ENCODE measurements at places on chromosomes 5 and 9. TPM values are rescaled to one million over a fixed set of nuclear protein-coding genes. Genes with fewer than 3 reads are reported as not detected.

DNA sequence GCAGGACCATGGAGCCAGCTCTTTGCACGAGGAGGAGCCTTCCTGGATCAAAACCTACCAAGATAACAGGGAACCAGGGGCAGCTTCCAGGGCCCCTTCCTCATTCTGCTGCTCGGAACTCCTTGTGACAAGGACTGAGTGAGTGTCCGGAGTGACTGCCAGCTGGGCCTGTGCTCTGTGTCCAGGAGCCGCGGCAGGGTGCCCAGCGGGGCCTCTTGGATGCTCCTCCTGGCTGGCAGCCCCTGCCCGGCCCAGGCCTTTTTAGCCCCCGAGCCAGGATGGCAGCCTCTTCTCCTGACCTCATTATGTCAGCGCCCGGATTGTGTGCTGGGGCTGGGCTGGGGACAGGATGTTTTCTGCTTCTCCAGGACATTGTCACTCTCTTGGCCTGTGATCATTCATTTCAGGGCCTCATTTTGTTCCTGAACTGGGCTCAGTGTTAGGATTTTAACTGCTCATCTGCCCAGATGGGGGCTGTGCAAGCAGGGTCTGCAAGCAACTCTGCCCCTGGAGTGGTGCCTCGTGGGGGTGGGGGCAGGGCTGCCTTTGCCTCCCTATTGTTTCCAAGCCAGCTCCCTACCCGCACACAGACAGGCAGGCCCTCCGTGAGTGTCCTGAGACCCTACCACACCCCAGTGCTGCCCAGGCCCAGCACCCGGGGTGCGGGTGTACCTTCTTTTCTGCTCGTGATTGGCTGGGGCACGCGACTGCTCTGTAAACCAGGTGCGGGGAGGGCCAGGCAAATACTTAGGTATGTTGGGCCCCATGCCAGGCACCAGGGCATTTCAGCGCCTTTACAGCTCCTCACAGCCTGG, 161.6 kb downstream of the COL23A1 start:
- H3K27ac ChIP-seq: no peak overlapping the region
- no peaks in the 10 kb centered on the region for H3K27me3 ChIP-seq
- no peak overlapping the region for H3K4me3 ChIP-seq

DNA sequence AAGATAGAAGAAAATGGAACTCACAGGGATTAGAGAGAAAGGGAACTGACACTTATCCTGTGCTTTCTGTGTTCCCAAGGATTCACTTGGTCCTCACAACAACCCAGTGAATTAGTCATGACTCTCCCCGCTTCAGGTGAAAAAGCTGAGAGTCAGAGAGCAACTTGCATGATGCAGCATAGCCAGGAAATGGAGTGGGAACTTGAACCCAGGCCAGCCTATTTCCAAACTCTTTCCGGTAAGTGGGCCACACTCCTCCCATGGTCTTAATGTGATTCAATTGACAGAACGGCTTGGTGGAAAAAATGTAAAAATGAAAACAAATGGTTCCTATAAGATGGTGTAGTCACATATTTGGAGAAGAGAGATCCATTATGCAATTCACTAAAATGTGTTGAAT, 45.9 kb upstream of the CEMIP2 start:
- no peak overlapping the region for H3K4me3 ChIP-seq
- peaks cover 8% of the 10 kb centered on the region for H3K4me1 ChIP-seq
- no peak overlapping the region for H3K27ac ChIP-seq

GRCh38 chr5:61030163-61030482, 85.1 kb downstream of the NDUFAF2 start:
- no peaks in the 10 kb centered on the region for H3K27me3 ChIP-seq
- no peaks in the 10 kb centered on the region for H3K4me1 ChIP-seq
- H3K36me3 ChIP-seq: no peaks in the 10 kb centered on the region
- H3K4me3 ChIP-seq: no peak overlapping the region
- H3K27ac ChIP-seq: no peak overlapping the region
- no peak for DNase-seq

DNA sequence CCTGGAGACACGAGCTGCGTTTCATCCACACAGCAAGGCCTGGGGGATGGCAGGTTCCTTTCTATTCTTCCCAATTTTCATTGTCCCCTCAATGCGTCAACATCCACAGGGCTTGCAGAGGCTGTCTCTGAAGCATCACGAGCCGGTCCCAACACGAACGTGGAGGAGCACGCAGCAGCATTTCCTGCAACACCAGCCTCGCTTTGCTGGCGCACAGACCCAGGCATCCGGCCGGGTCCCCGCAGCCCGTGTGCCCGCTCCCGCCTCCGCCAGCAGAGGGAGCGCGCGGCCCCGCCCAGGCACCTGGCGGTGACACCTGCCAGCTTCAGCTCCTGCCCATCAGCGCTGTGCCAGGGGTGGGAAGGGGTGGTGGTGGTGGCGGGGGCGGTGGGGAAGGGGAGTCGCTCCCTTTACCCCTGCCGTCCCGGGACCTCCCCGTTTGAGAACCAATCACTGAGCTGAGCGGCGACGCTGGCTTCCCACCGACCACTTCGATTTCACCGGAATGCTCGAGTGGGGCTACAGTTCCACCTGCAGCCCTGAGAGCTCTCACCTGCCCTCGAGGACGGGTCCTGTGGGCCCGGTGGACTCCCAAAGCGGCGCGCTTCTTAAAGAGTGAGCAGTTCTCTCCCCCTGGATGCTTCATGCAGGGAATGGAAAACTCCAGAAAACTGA, 464.5 kb downstream of the ICE1 start:
- H3K4me1 ChIP-seq: no peaks in the 10 kb centered on the region
- H3K27ac ChIP-seq: no peak overlapping the region
- H3K4me3 ChIP-seq: no peak overlapping the region

- peaks cover 49% of the 10 kb centered on the region for H3K4me1 ChIP-seq
- H3K36me3 ChIP-seq: no peaks in the 10 kb centered on the region
- peak overlapping the region; percentile 83 for H3K4me3 ChIP-seq
- H3K27me3 ChIP-seq: peaks cover 63% of the 10 kb centered on the region
Observed at GRCh38 chr9:137299203-137299565, 2.9 kb downstream of the NRARP start.

- H3K27ac ChIP-seq: no peak overlapping the region
- H3K36me3 ChIP-seq: no peaks in the 10 kb centered on the region
- no peak overlapping the region for H3K4me3 ChIP-seq
- H3K4me1 ChIP-seq: no peaks in the 10 kb centered on the region
- H3K27me3 ChIP-seq: no peaks in the 10 kb centered on the region
Observed at GRCh38 chr9:95696701-95697100, 178.8 kb upstream of the ERCC6L2 start.

GRCh38 chr5:131538177-131538593, 96.8 kb downstream of the RAPGEF6 start:
- DNase-seq: no peak
- H3K4me1 ChIP-seq: no peaks in the 10 kb centered on the region
- no peak overlapping the region for H3K4me3 ChIP-seq
- no peak overlapping the region for H3K27ac ChIP-seq
- no peaks in the 10 kb centered on the region for H3K27me3 ChIP-seq
- H3K36me3 ChIP-seq: no peaks in the 10 kb centered on the region

- H3K4me1 ChIP-seq: peaks cover 26% of the 10 kb centered on the region
- no peaks in the 10 kb centered on the region for H3K27me3 ChIP-seq
- H3K36me3 ChIP-seq: peaks cover 21% of the 10 kb centered on the region
- H3K4me3 ChIP-seq: peak overlapping the region; percentile 70
- no peak for DNase-seq
- peak overlapping the region; percentile 73 for H3K27ac ChIP-seq
Observed at GRCh38 chr5:82277613-82277986, 554 bp downstream of the RPS23 start.

GRCh38 chr9:123608104-123608503, 252.1 kb downstream of the CRB2 start:
- no peaks in the 10 kb centered on the region for H3K27me3 ChIP-seq
- H3K36me3 ChIP-seq: no peaks in the 10 kb centered on the region
- no peak for DNase-seq
- no peak overlapping the region for H3K4me3 ChIP-seq
- peaks cover 6% of the 10 kb centered on the region for H3K4me1 ChIP-seq

The LECT2 gene
- total RNA-seq: not detected

- no peaks in the 10 kb centered on the region for H3K36me3 ChIP-seq
- peaks cover 19% of the 10 kb centered on the region for H3K27me3 ChIP-seq
- H3K4me3 ChIP-seq: no peak overlapping the region
- H3K27ac ChIP-seq: no peak overlapping the region
Observed at GRCh38 chr5:52786391-52786790, 1.3 kb upstream of the ITGA1 start.

- no peaks in the 10 kb centered on the region for H3K27me3 ChIP-seq
- DNase-seq: no peak
- H3K4me3 ChIP-seq: no peak overlapping the region
- H3K36me3 ChIP-seq: no peaks in the 10 kb centered on the region
- H3K27ac ChIP-seq: no peak overlapping the region
Observed at GRCh38 chr5:144581044-144581443, 410.4 kb downstream of the KCTD16 start.

GRCh38 chr5:133531178-133531577, 81.2 kb downstream of the FSTL4 start:
- H3K27ac ChIP-seq: no peak overlapping the region
- H3K4me3 ChIP-seq: no peak overlapping the region
- DNase-seq: no peak
- H3K4me1 ChIP-seq: peaks cover 22% of the 10 kb centered on the region
- no peaks in the 10 kb centered on the region for H3K27me3 ChIP-seq
- no peaks in the 10 kb centered on the region for H3K36me3 ChIP-seq

- DNase-seq: no peak
- no peaks in the 10 kb centered on the region for H3K36me3 ChIP-seq
- no peaks in the 10 kb centered on the region for H3K27me3 ChIP-seq
- H3K4me1 ChIP-seq: no peaks in the 10 kb centered on the region
Observed at GRCh38 chr9:86732514-86733171, 214.7 kb downstream of the GAS1 start.

The ADAMTS16 gene
- 3.9 TPM for total RNA-seq

DNA sequence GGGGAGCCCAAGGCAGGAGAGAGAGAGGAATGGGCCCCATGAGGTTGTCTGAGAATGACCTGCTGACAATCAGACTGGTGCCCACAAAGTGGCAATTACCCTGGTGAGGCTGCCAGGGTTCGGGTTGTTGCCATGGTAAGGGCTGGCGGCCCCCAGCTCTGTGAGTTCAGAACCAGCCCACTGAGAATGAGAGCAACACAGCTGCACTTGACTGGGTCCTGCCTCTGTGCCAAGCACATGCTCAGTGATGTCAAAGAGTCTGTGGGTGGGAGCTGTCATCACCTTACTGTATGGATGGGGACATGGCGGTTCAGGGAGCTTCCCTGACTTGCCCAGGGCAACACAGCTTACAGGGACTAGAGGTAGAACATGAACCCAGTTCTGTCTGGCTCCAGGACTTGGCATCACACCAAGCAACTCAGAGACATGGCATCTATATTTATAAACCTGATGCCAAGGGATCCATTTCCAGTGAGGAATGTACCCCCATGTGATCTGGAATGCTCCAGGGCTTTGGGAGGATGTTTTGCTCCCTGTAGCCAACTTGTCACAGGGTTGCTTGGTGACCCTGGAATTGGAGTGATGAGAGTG, 38.2 kb upstream of the TEX48 start:
- no peak for DNase-seq
- H3K4me1 ChIP-seq: peaks cover 13% of the 10 kb centered on the region
- no peaks in the 10 kb centered on the region for H3K36me3 ChIP-seq
- H3K27me3 ChIP-seq: peaks cover 14% of the 10 kb centered on the region
- no peak overlapping the region for H3K4me3 ChIP-seq

DNA sequence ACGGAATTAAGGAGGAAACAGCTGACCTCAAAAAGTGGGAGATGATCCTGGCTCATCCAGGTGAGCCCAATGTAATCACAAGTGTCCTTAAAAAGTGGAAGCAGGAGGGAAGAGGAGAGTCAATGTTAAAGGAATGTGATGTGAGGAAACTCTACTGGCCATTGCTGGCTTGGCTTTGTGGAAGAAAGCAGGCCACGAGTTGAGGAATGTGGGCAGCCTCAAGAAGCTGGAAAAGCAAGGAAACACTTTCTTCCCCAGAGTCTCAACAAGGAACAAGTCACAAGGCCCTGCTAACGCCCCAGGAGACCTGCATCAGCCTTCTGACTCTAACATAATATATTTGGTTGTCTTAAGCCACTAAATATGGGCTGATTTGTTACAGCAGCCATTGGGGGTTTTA, 252.8 kb downstream of the PSAT1 start:
- H3K27me3 ChIP-seq: no peaks in the 10 kb centered on the region
- no peak overlapping the region for H3K27ac ChIP-seq

DNA sequence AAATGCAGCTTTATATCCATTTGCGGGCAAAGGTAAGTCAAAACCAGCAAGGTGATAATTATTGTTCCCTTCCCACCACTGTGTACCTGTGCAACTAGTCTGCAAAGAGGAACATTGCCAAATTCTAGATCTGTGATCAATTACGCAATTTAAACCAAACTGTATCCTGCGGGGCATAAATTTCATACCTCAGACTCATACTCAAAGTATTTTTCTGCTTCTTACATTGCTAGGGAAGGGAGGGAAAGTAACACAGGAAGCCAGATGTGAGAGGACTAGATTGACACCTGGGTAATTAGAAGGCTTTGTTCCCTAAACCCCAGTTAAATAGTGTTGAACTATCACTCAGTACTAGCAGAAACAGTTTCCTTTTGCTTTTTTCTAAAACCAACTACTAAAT, 240.2 kb upstream of the ZNF608 start:
- DNase-seq: no peak
- H3K4me3 ChIP-seq: no peak overlapping the region
- peaks cover under 1% of the 10 kb centered on the region for H3K4me1 ChIP-seq
- peaks cover 17% of the 10 kb centered on the region for H3K36me3 ChIP-seq
- no peaks in the 10 kb centered on the region for H3K27me3 ChIP-seq

DNA sequence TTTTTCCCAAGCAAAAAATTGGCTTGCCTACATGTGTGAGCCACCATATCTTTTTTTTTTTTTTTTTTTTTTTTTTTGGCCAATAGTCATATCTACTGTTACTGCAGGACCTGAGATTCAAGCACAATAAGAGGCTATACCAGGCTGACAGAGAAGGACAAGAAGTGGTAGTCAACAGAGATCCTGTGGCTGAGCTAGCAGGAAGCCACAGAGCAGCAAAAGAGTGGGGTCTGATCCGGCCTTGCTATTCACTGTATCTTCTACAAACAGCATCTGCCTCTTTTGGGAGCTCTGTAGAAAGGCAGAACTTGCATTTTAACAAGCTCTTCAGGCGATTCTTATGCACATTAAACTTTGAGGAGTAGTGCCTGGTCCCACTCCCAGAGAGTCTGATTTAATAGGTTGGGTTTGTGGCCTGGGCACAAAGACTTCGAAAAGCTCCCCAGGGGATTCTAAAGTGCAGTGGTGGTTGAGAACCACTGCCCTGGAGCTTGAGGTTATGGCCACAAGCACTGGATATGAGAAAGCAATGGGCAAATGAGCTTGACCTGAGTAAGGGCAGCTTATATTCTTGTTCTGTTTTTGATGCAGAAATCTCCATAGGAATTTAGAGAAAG, 162.8 kb downstream of the PIK3R1 start:
- no peaks in the 10 kb centered on the region for H3K27me3 ChIP-seq
- no peak overlapping the region for H3K27ac ChIP-seq
- no peaks in the 10 kb centered on the region for H3K36me3 ChIP-seq
- H3K4me3 ChIP-seq: no peak overlapping the region
- DNase-seq: no peak
- H3K4me1 ChIP-seq: peaks cover 5% of the 10 kb centered on the region

The ZSWIM6 gene
- total RNA-seq: 32.2 TPM

GRCh38 chr5:7218141-7218540, 177.8 kb upstream of the ADCY2 start:
- H3K4me1 ChIP-seq: no peaks in the 10 kb centered on the region
- H3K27me3 ChIP-seq: no peaks in the 10 kb centered on the region
- H3K27ac ChIP-seq: no peak overlapping the region

GRCh38 chr9:4062966-4063365, 236.9 kb downstream of the GLIS3 start:
- H3K27ac ChIP-seq: no peak overlapping the region
- peaks cover 31% of the 10 kb centered on the region for H3K4me1 ChIP-seq
- DNase-seq: no peak
- no peaks in the 10 kb centered on the region for H3K27me3 ChIP-seq
- H3K36me3 ChIP-seq: peaks cover 17% of the 10 kb centered on the region
- no peak overlapping the region for H3K4me3 ChIP-seq

GRCh38 chr5:168667301-168667840, 88.2 kb upstream of the PANK3 start:
- no peak overlapping the region for H3K27ac ChIP-seq
- H3K4me1 ChIP-seq: no peaks in the 10 kb centered on the region
- DNase-seq: no peak
- no peaks in the 10 kb centered on the region for H3K36me3 ChIP-seq
